ENCODE measurements at places on chromosomes 1 and 21.

DNA sequence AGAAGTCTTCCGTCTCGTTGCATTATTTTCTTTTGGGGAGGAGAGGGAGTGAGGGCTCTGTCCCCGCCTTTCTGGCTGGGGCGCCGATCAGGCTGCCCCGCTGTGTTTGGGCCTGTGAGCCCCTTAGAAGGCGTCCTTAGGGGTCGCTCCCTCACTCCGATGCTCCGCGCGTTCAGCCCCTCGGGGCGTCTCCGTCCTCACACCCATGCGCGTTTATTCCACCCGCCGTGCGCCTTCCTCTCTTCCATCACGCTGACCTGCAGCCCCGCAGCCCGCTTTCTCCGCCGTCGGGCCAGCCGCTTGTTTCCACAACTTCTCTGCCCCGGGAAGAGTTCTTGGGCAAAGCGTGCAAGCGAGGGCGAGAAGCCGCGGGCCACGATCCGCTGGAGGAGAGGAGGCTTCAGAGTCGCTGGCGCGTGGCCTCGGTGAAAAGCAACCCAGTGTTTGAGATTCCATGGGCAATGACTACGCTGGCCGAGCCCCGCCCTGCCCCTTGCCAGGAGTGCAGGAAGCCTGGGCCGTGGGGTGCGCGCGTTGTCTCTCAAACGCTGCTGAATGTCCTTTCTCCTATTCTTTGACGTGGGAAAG is 27.7 kb downstream of the TRIM11 start:
- no peak for DNase-seq

- DNase-seq, result no peak
Observed at GRCh38 chr1:212667223-212668139, 32.2 kb downstream of the BATF3 start.

DNA sequence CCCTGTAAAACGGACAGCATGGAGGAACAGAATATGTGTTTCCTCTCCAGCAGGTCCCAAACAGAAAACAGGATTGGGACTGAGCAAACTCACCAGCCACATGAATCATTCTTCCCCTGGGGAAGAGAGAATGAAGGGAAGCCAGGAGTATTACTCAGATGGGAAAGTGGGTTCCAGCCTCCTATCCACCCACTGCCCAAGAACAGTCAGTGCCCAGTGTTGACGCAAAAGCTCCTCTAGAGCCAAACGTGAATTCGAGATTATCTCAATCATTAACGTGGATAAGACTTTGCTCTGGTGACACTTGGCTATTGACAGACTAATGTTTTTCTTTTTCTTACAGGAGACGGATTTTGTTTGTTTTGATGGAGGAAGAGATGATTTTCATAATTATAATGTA is 9.3 kb downstream of the MIA3 start:
- no peak for DNase-seq

GRCh38 chr1:199815947-199816346 is 211.6 kb upstream of the NR5A2 start:
- no peak for DNase-seq

- DNase-seq, result peak; percentile 64
Observed at GRCh38 chr1:204565617-204566582, 49.7 kb downstream of the MDM4 start.

GRCh38 chr1:8065369-8065768 is 39.3 kb upstream of the ERRFI1 start:
- DNase-seq, result no peak

DNA sequence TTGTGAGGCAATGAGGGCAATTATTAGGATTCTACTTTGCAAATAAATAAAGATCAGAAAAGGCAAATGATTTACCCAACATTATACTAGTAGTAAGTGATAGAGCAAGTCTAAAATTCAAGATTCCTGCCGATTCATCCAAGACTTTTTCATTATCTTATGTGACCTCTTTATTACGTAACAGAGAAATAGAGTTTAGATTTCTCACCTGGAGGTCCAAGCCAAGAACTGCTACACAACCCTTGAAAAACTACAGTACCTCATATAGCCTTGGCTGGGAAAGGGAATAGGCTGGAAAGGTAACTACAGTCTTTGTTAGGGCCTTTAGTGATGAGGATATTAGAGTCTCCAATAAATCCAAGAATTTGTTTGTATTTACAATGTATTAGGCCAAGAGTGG is 13.3 kb downstream of the EEIG2 start:
- no peak for DNase-seq

DNA sequence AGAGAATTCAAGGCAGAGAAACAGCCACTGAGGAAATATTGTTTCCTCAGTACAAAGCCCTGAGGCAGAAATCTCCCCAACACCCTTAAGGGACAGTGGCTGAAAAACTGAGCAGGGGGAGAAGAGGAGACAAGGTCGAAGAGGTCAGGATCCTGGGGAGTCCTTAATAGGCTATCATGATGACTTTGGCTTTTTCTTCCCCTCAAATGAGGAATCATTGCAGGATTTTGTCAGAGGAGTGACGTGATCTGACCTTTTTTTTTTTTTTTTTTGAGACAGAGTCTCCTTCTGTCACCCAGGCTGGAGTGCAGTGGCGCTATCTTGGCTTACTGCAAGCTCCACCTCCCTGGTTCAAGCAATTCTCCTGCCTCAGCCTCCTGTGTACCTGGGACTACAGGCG is 10.2 kb downstream of the MAP7D1 start:
- no peak for DNase-seq

- peak; percentile 11 for DNase-seq
Observed at GRCh38 chr1:92784021-92784638, 778 bp downstream of the EVI5 start.

- DNase-seq, result no peak
Observed at GRCh38 chr1:235076504-235077162, 52.0 kb downstream of the TOMM20 start.

DNA sequence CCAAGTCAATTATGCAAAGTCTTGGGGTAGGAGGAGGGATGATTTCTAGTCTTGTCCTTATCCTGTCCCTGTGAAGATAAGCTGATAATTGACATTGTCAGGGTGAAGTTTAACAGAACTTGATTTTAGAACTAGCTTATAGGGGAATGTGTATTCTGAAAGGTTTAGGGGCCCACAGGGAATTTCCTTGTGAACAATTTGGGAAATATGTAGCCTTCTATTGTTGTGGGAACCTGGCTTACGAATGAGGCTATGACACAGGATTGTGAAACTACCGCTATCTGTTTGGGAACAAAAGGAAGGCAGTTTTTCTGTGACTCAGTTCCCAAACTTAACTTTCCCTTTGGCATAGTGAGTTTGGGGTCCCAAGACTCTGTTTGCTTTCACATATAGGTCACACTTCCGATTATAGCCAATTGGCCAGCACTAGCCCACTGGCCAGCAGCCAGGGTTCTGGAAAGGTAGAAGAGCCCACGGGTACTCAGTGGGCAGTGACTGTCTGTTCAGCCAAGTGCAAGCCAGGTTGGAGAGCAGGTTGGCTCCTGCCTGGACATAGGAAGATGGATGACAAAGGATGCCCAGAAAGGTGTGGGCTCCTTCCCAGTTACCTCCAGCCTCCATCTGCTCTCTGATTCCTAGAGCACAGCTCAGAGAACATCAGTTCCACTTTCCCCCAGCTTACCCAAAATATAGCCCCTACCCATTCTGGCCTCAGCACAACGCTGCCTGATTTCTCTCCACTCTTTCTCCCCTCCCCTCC is 35.5 kb downstream of the H3-3A start:
- no peak for DNase-seq

- no peak for DNase-seq
Observed at GRCh38 chr21:45753445-45753844, 109.9 kb downstream of the PCBP3 start.

- DNase-seq, result no peak
Observed at GRCh38 chr1:233489411-233489810, 124.5 kb upstream of the KCNK1 start.

DNA sequence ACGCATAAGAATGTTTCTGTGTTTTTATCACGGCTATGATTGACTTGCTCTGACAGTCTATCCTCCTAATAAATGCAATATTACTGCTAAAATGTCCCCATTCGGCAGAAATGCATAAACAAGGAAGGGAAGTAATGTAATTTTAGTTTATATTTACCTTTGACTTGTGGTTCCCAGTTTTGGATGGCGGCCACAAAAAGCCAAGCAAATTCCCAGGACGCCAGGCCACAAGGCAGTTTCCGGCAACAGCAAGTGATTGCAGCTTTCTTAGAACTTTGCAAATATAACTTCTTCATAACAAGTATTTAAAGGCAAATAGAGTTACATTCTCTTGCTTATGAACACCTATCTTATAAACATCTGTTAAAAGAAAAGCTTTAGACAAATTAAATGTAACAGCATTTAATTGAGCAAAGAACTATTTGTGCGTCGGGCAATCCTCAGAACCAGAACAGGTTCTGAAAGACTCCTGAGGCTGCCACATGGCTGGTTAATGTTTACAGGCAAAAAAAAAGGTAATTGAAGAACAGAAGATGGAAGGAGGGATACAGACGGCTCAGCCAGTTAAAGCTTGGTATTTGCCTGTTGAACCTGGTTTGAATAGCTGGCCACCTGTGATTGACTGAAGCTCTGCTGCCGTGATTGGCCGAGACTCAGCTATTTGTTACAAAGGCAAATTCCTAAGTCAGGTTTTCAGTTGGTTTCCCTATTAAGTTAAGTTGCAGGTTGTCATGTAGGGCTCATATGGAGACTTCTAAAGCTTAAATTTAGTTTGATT is 80.8 kb downstream of the C21orf91 start:
- DNase-seq, result no peak

DNA sequence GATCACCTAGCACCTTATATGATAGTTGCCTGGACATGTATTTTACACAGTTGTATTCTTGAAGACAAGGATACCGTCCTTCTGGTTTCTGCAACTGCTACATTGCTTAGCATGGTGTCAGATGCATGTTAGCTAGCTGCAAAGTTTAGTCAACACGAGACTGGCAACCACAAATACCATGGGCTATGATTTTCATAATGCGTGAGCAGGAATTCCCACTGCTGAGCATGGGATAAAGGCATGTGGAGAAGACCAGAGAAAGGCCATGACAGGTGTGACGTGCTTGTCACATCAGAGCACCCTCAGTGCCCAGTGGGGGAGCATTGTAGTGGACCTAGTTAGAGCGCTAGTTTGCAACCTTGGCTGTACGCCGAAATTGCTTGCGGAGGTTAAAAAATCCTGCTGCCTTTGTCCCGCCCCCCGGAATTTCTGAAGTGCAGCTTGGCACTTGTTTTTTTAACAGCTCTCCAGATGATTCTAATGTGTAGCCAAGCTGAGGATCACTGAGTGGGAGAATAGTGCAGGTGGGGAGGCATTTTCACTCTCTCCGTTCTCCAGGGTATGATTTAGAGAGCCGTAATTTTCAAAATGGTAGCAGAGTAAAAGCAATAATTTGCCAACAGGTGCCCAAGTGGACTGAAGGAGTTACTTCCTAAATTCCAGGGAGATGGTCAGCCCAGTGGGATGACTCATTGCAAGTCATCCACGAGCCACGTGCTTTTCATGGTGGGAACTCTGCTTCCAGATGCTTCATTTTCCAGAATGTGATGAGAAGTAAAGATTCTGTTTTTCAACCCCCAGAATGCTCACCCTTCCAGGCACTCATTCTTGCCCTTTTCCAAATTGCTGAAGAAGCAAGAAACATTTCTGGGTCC is 81.0 kb downstream of the CNIH3 start:
- DNase-seq, result no peak

DNA sequence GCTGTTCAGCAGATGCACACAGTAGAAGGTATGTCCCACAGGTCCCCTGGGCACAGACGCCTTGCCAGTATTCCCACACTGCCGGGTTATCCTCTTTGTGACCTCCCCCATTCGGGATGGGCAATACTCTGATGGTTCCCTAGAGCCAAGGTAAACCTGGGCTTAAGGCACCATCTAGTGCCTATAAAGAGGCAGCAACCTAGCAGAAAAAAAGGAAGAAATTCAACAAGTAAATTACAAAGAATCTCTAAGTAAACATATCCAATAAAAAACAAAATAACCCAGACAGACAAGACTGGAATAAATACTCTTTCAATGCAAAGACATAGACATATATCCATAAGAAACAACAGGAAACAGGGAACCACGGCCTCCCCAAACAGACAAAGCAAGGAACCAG is 39.4 kb downstream of the HSF2BP start:
- DNase-seq, result no peak

GRCh38 chr21:35011681-35012080 is 37.4 kb downstream of the RUNX1 start:
- no peak for DNase-seq

GRCh38 chr1:153000294-153000693 is 1.3 kb upstream of the SPRR3 start:
- no peak for DNase-seq

DNA sequence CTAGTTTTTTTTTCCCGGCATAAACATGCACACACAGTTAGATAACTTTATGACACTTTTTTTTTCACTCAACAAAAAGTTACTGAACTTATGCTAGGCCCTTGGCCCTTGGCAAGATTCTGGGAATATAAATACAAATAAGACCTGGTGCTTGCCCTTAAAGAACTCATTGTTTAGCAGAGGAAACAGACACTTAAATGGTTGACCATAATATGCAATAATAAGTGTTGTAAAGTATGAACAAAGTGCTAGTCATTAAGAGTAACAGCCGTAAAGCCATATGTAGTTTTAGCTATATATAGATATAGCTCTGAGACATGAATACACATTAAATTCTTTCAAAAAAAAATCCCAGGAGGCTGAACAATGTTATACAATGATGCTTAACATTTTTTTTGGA is 198.3 kb downstream of the CYYR1 start:
- no peak for DNase-seq

Measured in CD4-positive, alpha-beta T cell treated with Interleukin-17A for 4 hours (primary cell).